Activated CD4-positive, alpha-beta T cell treated with anti-CD3 and anti-CD28 coated beads, Interleukin-2, amount 10 ng/mL, durations not matched to agents 24 days and 14 days (primary cell): ENCODE measurements at places on chromosomes 2 and 18.

DNA sequence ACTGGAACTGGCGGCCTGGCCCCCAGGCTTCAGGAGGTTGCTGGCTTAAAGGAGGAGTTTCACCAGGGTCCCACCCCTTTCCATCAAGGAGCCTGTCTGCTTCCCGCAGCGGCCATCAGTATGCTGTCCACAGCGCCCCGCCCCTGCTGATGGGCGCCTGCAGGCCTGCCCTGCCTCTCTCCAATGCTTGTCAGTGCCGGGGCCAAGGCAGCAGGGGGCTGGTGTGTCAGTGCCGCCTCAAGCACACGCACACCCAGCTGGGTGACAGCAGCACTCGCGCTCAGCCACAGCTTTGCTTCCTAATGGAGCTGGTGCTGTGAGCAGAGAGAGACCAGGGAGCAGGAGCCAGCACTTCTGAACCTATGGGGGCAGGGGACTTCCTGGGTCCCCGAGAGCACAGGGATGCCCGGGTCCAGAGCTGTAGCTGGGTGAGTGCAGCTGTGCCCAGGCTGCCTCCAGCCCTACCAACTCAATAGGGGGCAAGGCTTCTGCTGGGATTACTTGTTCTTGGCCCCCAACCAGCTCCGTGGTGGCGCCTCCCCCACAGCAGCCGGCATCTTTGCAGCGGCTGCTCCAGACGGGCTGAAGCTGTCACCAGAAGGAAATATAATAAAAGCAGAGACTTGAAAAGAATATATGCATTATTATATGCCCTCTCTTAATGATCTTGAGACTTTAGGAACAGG is 377.2 kb upstream of the LRATD1 start:
- no peak for DNase-seq

DNA sequence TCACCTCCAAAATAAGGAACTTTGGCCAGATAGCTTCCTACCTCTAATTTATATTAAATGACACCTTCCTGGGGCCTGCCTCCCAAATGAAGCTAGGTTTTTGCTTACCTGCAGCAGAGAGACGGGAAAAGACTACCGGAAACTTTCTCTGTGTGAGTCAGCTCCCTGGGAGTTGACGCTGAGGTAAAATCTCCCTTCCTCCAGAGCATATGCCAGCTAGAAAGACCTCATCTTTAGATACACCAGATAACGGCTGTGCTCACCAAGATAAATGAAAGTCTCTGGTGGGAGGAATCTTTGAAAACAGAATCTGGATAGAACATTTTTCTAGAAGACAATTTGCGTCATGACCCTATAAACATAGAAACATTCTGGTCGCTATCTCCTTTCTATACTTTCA is 99.7 kb upstream of the RFX8 start:
- no peak for DNase-seq

GRCh38 chr18:37297106-37297505 is 268.5 kb downstream of the CELF4 start:
- DNase-seq, result no peak

DNA sequence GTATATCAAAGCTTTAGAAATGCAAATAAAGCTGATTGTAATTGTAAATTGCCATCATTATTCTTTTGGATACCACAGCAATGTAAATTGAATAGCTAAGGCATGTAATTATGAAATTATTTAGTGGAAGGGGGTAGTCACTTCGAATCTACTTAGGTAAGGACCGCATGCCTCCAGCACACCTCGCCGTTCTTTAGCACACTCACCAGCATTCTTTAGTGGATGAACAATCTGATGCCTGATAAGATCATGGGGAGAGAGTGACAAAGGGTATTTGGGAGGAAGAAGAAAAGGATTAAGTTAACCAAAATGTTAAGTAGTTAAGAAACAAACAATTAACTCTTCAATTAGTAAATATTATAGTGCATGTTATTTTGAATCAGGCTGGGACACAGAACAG is 46.4 kb upstream of the DSC1 start:
- DNase-seq, result no peak

- DNase-seq, result no peak
These were observed 277.7 kb upstream of the HNRNPA3 start for GRCh38 chr2:176934869-176935415.

DNA sequence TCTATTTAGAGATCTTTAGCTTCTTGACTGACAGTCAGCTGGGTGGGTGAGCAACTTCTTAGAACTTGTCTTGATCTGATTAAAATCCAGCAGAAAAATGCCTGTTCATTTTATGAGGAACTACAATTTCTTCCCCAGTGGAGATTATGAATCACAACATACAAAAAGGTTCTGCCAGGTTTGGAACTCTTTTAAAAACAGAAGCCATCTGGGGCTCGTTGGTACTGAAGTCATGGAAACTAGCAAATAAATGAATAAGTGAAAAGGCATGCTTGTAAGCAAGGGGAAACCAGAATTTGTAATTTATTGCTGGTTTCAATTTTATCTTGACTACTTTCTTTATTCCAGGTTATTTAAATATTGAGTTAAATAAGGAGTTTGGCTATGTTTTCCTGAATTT is 767.4 kb downstream of the MBD2 start:
- no peak for DNase-seq

DNA sequence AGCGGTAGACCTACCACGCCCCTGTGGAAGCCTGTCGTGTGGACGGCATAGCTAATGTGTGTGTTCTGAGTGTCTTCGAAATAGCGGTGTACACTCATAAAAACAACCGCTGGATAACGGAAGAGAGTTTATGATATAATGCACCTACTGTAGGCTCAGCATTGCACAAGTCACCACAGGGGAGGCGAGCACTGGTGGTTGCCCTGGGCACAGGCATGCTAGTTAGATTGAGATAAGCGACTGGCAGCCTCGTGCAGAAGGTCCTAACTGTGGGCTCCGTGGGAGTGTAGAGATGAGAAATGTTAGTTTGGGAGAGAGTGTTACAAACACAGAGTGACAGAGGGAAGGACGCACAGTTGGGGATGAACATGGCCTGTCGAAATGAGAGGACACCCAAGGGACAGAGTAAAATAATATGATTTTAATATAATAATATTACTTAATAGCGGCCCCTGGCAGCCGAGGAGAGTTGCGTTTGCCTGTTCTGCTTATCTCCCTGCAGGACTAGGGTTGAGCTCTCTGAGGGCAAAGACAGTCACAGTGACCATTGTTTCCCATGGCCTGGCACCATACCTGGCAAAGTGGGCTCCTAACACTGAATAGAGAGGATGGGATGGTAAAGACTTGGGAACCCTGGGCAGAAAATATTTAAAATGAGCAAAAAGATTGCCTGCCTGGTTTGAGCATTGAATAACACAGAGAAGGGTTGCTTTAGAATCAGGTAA is 204.2 kb downstream of the GBX2 start:
- DNase-seq, result no peak

DNA sequence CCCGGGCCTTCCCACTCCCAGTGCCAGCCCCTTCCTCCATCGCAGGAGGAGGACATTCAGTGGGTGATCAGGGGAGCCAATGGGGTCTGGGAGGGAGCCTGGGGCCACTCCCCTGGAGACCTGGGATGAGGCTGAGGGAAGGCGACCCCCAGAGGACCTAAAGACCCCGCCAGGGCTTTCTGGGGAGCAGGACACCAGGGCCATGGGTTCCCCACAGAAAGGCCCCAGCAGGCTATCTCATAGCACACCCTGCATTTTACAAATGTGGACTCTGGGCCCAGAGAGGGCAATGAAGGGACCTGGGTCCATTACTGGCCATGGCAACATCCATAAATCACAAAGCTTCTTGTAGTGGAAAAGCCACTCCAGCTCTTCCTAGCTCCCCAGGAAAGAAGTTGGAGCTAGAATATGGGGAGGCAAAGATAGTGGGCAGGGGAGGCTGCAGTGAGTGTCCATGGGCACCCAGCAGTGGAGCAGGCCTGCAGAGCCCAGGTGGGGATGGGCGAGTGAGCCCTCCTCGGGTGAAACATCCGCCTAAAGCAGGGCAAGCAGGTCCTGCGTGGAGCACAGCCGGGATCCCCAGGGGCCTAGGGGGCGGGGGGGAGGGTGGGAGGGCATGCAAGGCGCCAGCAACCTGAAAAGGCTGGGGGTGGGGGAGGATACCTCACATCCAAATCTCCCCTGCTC is 13.8 kb downstream of the CYP26B1 start:
- no peak for DNase-seq

- no peak for DNase-seq
These were observed 184.4 kb downstream of the LTBP1 start for GRCh38 chr2:33131111-33131510.

DNA sequence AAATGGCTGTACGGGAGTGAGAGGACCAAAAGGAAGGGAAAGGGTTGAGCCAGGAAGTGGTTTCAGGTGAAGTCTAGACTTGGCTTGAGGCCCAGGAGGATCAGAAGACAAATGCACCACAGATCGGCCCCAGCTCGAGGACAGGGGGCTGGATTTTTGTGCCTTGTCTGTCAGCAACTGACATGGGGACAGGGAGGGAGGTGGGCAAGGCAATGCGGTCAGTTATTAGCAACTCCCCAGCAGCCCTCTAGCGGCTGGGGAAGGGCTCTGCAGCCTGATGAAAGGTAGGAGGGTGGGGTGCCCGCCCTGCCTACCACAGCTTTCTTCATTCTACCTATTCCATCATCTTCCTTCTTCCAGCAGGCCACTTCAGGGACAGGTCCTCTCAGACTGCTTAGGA is 50.0 kb downstream of the CPO start:
- DNase-seq, result no peak

GRCh38 chr2:60512641-60513040 is 40.8 kb downstream of the BCL11A start:
- no peak for DNase-seq

GRCh38 chr2:42334220-42334619 is 26.8 kb downstream of the COX7A2L start:
- no peak for DNase-seq

GRCh38 chr18:27225947-27226481 is 40.9 kb upstream of the CHST9 start:
- no peak for DNase-seq

DNA sequence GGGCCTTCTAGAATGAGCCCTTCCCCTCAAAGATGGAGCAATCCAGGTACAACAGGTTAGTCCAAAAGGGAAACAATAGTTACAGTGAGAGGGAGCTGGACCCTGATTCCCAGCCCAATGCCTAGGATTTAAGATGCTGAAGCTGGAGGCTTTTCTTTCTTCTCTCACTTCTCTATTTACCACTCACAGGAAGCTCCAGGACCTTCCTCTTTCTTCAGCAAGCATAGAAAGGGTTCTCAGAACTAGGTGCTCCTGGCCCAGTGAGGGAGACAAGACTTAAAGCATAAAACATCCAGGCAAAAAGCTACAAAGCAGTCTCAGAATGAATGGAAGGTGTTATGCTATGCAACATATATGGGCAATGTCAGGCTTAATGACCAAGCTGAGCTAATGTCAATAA is 279.0 kb downstream of the SRBD1 start:
- DNase-seq, result no peak

- DNase-seq, result no peak
These were observed 111.1 kb downstream of the PDCL3 start for GRCh38 chr2:100673691-100674485.

GRCh38 chr18:9016633-9017166 is 85.8 kb upstream of the NDUFV2 start:
- DNase-seq, result no peak

DNA sequence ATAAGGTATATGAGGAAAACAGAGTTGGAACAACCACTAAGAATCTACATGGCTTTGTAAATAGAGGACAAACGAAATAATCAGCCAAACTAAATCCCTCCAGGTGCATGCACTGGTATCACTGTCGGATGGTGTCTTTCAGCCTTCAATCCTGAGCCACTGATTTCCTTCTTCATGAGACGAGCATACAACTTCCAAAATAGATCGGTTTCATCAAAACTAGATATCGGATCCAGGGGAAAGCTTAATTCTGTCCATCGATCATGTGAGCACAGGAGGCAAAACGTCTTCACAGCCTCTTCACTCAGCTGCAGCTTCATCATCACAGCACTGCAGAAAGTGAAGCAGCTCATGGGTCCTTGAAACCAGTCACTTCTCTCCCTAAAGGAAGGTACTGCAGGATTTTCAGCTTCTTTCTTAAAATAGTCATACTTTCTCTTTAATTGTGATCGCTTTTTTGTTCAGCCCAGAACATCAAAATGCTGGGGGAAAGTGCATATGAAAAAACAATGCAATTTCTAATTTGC is 80.5 kb downstream of the DTNB start:
- no peak for DNase-seq

GRCh38 chr18:65755616-65756015 is 4.8 kb downstream of the CDH7 start:
- no peak for DNase-seq

GRCh38 chr2:109545828-109546713 is 67.7 kb downstream of the SEPTIN10 start:
- DNase-seq, result peak; percentile 85

GRCh38 chr18:13450289-13451212 is 232.0 kb downstream of the LDLRAD4 start:
- no peak for DNase-seq

DNA sequence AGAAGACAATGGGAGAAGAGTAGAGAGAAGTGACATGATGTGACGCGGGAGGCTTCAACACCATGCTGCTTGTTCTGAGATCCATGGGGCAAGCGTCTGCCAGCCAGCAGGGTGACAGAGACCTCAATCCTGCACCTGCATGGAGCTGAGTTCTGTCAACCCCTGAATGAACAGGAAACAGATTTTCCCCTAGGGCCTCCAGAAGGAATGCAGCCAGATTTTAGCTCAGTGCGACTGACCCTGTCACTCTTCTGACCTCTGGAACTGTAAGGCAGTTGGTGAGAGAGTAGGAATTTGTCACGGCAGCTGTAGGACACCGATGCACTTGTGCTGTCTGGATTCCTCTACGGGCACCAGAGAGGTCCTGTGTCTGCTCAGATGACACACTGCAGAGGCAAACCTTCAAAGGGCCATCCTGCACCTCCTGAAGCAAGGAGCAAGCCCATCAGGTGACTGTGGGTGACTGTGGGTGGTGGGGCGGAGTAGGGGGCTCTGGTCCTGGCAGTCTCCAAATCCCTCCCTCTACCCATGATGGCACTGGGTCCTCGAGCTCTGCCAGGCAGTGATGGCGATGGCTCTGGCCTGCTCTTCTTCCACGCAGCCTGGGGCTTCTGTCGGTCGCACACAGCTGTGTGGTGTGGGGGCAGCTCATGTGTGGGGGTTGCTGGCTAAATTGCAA is 194.3 kb upstream of the TWIST2 start:
- no peak for DNase-seq

GRCh38 chr2:5368263-5368662 is 323.9 kb upstream of the SOX11 start:
- no peak for DNase-seq

- no peak for DNase-seq
These were observed 19.3 kb upstream of the OSR1 start for GRCh38 chr2:19377717-19378116.

GRCh38 chr2:189024901-189025618 is 50.9 kb downstream of the COL3A1 start:
- DNase-seq, result no peak

GRCh38 chr2:10658914-10659257 is 30.9 kb downstream of the NOL10 start:
- no peak for DNase-seq
